ENCODE measurements at places on chromosomes 12 and 14. TPM values are rescaled to one million over a fixed set of nuclear protein-coding genes. Genes with fewer than 3 reads are reported as not detected.

- no peaks in the 10 kb centered on the region for H3K36me3 ChIP-seq
- no peak for DNase-seq
- no peak overlapping the region for H3K4me3 ChIP-seq
Measured at GRCh38 chr14:101227611-101228594, 324.4 kb upstream of the RTL1 start.

GRCh38 chr12:65603438-65604351, 220.6 kb upstream of the HMGA2 start:
- H3K4me1 ChIP-seq = peaks cover 4% of the 10 kb centered on the region
- H3K4me3 ChIP-seq = no peak overlapping the region
- H3K36me3 ChIP-seq = no peaks in the 10 kb centered on the region
- peaks cover 11% of the 10 kb centered on the region for H3K27me3 ChIP-seq

DNA sequence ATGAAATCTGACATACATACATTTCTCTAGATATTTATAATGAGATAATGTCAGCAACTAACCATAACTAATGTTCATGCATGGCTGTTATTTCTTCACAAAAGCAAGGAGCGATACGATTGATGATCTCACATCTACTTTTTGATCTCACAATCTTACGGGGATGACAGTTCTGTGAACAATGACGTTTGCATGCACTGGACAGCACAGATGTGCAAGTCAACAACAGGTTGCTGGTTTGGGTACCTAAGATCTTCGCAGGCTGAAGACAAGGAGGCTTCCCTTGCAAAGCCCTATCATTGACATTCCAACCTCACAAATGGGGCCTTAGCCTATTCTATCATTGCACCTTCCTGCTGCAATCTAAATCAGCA, 53.6 kb downstream of the C12orf42 start:
- no peaks in the 10 kb centered on the region for H3K4me1 ChIP-seq
- no peaks in the 10 kb centered on the region for H3K27me3 ChIP-seq
- no peak for DNase-seq
- no peak overlapping the region for H3K4me3 ChIP-seq
- H3K27ac ChIP-seq = no peak overlapping the region
- no peaks in the 10 kb centered on the region for H3K36me3 ChIP-seq

- no peak for DNase-seq
- H3K4me1 ChIP-seq = no peaks in the 10 kb centered on the region
- no peaks in the 10 kb centered on the region for H3K36me3 ChIP-seq
- H3K4me3 ChIP-seq = no peak overlapping the region
- no peak overlapping the region for H3K27ac ChIP-seq
Measured at GRCh38 chr12:68458866-68459265, 126.7 kb upstream of the MDM1 start.

DNA sequence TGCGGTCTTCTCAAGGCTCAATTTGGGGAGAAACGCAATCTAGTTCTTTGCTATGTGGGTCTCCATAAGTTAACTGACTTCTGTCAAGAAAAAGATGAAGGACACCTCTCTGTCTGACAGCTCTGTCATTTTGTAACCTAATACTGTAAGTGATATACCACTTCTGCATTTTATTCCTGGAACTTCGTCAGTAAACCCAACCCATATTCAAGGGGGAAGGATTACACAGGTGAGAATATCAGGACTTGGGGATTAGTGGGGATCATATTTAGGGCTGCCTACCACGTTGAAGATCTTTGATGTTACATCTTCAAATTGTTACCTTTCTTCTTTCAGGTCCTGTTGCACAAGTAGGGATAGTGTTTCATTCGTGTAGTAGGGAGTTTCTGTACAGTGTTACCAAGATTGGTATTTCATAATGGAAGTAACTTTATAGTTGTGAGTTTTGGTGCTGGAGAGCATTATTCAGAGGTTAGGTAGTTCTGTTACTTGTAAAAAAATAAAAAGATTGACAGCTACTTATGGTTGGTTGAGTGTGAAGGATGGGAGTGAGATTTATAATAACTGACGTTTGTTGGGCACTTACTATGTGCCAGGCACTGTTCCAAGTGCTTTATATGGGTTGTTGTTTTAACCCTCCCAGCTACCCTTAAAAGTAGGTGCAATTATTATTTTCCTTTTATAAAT, 1.6 kb downstream of the TMEM260 start:
- H3K4me1 ChIP-seq = peaks cover 9% of the 10 kb centered on the region
- no peaks in the 10 kb centered on the region for H3K36me3 ChIP-seq
- peak overlapping the region; percentile 92 for H3K4me3 ChIP-seq
- no peaks in the 10 kb centered on the region for H3K27me3 ChIP-seq
- no peak overlapping the region for H3K27ac ChIP-seq

DNA sequence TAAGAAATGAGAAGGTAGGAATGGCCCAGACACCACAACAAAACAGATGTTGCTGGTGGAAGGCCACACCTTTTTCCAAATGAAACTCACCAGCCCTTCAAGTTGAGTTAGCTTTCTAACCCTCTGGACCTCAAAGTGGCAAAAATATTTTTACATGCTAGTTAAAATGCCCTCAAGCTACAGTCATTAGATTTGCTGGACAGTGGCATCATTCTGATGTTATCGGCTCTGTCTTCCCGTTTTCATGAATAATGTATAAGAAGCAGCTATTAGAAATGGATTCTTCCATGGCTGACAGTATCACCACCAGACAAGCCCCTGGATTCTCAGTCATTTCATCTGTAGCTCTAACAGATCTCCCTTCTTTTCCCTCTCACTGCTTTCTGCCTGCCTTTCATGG, 37.1 kb upstream of the PLXNC1 start:
- no peaks in the 10 kb centered on the region for H3K27me3 ChIP-seq
- no peaks in the 10 kb centered on the region for H3K4me1 ChIP-seq
- DNase-seq = no peak
- H3K4me3 ChIP-seq = no peak overlapping the region

GRCh38 chr12:121933522-121934308, 15.3 kb downstream of the CFAP251 start:
- no peak overlapping the region for H3K4me3 ChIP-seq
- H3K27ac ChIP-seq = no peak overlapping the region
- no peaks in the 10 kb centered on the region for H3K36me3 ChIP-seq
- DNase-seq = no peak

GRCh38 chr12:131896811-131897270, 2.4 kb downstream of the ULK1 start:
- H3K36me3 ChIP-seq = no peaks in the 10 kb centered on the region
- H3K27ac ChIP-seq = peak overlapping the region; percentile 97
- H3K27me3 ChIP-seq = no peaks in the 10 kb centered on the region
- peak overlapping the region; percentile 86 for H3K4me3 ChIP-seq
- no peaks in the 10 kb centered on the region for H3K4me1 ChIP-seq
- peak; percentile 94 for DNase-seq

- no peaks in the 10 kb centered on the region for H3K36me3 ChIP-seq
- H3K27me3 ChIP-seq = no peaks in the 10 kb centered on the region
- no peak overlapping the region for H3K27ac ChIP-seq
- H3K4me3 ChIP-seq = no peak overlapping the region
- H3K4me1 ChIP-seq = no peaks in the 10 kb centered on the region
Measured at GRCh38 chr14:26775765-26776563, 178.1 kb upstream of the NOVA1 start.

DNA sequence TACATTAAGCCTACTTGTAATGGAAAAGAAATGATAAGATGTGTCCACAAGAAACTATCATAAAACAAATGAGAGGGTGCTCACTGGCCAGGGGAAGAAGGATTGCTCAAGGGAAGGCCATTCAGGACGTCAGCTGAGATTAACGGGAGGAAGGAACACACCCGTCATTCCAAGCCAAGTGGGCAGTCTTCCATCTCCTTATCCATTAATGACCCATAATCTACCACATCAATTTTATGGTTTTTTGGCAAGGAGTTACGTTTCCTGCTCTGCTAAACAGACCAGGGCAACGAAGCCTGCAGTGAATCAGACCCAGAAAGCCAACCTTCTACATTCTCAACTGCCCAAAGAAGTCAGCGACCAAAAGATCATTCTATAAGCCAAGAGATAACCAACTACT, 25.1 kb downstream of the PRKAB1 start:
- H3K36me3 ChIP-seq = no peaks in the 10 kb centered on the region
- H3K4me1 ChIP-seq = no peaks in the 10 kb centered on the region
- H3K4me3 ChIP-seq = no peak overlapping the region
- DNase-seq = peak; percentile 86
- H3K27ac ChIP-seq = peak overlapping the region; percentile 36
- H3K27me3 ChIP-seq = no peaks in the 10 kb centered on the region

- no peaks in the 10 kb centered on the region for H3K36me3 ChIP-seq
- no peak overlapping the region for H3K4me3 ChIP-seq
- H3K27me3 ChIP-seq = no peaks in the 10 kb centered on the region
- H3K4me1 ChIP-seq = no peaks in the 10 kb centered on the region
Measured at GRCh38 chr12:92076101-92076500, 69.5 kb downstream of the BTG1 start.

GRCh38 chr12:124875803-124876132, 12.1 kb upstream of the SCARB1 start:
- H3K27me3 ChIP-seq = no peaks in the 10 kb centered on the region
- H3K4me3 ChIP-seq = no peak overlapping the region
- DNase-seq = no peak
- H3K4me1 ChIP-seq = no peaks in the 10 kb centered on the region
- no peaks in the 10 kb centered on the region for H3K36me3 ChIP-seq
- no peak overlapping the region for H3K27ac ChIP-seq

GRCh38 chr12:123152833-123153232, 1.9 kb upstream of the PITPNM2 start:
- H3K27me3 ChIP-seq = no peaks in the 10 kb centered on the region
- H3K27ac ChIP-seq = no peak overlapping the region
- no peaks in the 10 kb centered on the region for H3K4me1 ChIP-seq
- no peak overlapping the region for H3K4me3 ChIP-seq

- H3K36me3 ChIP-seq = no peaks in the 10 kb centered on the region
- no peak overlapping the region for H3K27ac ChIP-seq
- H3K4me1 ChIP-seq = peaks cover 4% of the 10 kb centered on the region
- DNase-seq = no peak
- H3K27me3 ChIP-seq = peaks cover 79% of the 10 kb centered on the region
Measured at GRCh38 chr12:53975479-53976152, 862 bp upstream of the HOTAIR start.

DNA sequence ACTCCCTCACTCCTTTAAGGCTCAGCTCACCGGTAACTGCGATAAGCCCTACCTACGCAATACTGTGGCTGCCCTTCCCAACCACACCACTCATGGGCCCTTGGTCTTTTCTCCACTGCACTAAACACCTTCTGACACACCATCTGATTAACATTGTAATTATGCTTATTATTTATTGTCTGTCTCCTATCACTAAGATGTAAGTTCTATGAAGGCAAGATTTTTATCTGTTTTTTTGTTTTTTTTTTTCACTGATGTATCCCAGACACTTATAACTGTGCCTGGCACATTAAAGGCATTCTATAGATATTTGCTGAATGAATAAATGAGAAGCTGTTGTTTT, 34.2 kb upstream of the PYGL start:
- no peak overlapping the region for H3K4me3 ChIP-seq
- no peaks in the 10 kb centered on the region for H3K4me1 ChIP-seq
- DNase-seq = no peak
- H3K27me3 ChIP-seq = no peaks in the 10 kb centered on the region

- H3K27me3 ChIP-seq = no peaks in the 10 kb centered on the region
- no peak for DNase-seq
- no peaks in the 10 kb centered on the region for H3K4me1 ChIP-seq
Measured at GRCh38 chr14:104250175-104250574, 111.8 kb downstream of the KIF26A start.

DNA sequence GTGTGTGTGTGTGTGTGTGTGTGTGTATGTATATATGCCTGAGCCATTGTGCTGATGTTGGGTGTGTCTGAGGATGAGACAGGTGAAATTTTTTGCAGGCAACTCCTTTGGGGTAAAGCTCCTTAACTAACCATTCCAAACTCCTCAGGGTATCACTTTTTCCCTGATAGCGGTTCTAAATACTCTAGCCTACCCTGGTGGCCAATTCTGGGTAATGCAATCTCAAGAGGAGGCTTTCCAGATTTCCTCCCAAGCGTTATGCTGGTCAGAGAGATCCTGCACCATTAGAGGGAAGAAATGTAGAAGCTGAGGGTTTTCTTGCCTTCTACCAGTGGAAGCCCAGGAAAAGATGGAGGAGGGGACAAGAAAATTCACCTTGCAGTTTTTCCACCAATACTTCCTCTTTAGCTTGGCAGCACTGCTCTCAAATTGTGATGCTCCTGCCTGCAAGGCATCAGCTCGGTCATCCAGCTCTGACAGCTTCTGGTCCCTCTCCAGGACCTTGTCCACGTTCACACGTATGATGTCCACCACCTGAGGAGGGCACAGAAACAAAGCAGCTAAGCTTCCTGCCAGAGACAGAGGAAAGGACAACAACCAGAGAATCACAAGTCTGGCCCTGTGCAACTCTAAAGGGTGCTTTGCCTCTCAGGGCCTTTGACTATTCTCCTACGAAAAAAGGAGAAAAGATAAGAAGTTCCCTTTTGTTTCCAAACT, 4.9 kb downstream of the VAMP1 start:
- no peaks in the 10 kb centered on the region for H3K27me3 ChIP-seq
- no peak overlapping the region for H3K4me3 ChIP-seq
- DNase-seq = peak; percentile 38
- H3K4me1 ChIP-seq = no peaks in the 10 kb centered on the region
- H3K36me3 ChIP-seq = no peaks in the 10 kb centered on the region

DNA sequence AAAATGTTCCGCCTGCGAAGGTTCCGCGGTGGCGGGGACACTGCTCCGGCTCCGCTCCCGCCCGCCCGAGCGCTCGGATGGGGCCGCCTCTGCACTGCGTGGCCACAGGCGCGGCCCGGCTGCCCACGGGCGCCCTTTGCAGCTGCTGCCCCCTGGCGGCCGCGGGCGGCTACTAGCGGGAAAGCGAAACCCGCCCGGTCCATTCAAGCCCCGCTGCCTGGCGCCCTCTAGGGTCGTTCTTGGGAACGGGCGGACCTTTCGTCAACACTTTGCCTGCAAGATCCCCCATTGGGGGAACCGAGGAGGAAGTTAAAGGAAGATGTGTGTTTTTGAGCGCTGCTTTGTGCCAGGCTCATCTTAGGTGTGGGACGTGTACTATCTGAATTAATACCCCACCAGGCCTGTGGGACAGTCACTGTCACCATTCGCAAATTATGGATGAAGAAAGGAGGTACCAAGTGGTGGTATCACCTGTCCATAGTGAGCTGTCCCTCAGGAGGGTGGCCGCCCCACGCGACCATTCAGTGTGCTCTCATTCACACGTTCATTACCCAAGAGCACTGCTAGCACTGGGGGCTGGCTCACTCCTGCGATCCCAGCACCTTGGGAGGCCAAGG, 19.4 kb downstream of the GPR132 start:
- DNase-seq = peak; percentile 91
- H3K36me3 ChIP-seq = no peaks in the 10 kb centered on the region
- H3K27ac ChIP-seq = no peak overlapping the region
- no peak overlapping the region for H3K4me3 ChIP-seq

GRCh38 chr12:81378601-81379285, 300.9 kb downstream of the ACSS3 start:
- H3K4me3 ChIP-seq = no peak overlapping the region
- H3K27ac ChIP-seq = no peak overlapping the region
- H3K27me3 ChIP-seq = no peaks in the 10 kb centered on the region
- H3K4me1 ChIP-seq = no peaks in the 10 kb centered on the region

Gene PRR4
- 7.9 TPM for total RNA-seq

Gene TAS2R42
- not detected for total RNA-seq

Gene VDR
- total RNA-seq = 0.26 TPM

Gene CFAP54
- 1.3 TPM for total RNA-seq
